GM19239 (cell line): ENCODE measurements at places on chromosomes 4 and X.

DNA sequence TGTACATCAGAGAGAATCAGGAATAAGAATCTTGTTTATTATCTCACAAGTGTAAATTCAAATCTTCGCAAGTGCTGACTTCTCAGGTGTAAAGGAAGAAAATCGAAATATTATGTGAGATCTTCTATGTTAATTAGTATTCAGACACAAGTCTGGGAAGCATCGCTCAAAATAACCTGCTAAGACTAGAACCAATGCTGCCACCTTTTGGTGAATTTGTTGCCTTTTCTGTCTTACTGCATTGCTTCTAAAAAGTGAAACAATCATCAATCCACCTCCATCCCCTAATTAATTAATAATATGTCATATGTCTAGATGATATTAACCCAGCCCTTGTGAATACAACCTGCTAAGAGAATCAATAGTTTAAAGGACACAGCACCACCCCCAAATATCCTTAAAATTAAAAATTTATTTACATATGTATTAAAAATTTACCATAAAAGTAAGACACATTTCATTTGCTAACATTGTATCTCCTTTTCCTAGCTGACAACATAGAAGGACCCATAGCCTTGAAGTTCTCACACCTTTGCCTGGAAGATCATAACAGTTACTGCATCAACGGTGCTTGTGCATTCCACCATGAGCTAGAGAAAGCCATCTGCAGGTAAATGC, 3.5 kb downstream of the EPGN start:
- no peak for DNase-seq

DNA sequence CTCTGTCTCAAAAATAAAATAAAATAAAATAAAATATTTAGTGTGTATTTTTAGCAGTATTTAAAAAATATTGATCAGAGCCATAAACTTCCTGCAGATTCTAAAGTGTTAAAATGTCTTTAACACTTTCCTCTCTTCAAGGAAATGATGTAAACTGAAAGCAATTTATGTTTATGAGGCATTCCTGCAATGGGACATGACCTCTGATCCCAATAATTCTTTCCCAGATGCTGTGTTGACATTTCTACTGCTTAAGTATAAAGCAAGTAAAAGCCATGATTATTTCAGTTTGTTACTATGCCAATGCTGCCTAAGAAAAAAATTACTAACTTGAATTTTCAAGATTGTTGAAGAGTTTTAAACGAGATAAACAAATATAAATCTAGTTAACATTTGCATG, 29.0 kb downstream of the COQ2 start:
- DNase-seq, result no peak

- DNase-seq, result no peak
These were observed 98.5 kb upstream of the ELOVL6 start for GRCh38 chr4:110296892-110297291.

DNA sequence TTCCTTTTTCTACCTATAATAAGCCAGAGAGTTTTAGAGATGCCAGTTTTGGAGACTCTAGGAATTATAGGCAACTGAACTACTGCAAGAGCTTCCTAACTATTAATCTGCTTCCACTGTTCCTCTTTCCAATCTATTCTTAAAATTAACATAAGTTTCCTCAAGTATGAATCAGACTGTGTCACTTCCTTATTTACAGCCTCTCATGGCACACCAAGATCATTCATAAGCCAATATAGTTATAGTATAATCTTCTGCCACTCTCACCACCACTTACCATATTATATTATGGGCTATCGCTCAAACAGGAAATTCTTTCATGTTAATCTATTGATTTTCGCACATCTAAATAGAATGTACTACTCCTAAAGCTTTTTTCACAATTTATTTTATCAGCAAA, 383.5 kb downstream of the STPG2 start:
- DNase-seq, result no peak

GRCh38 chr4:102657206-102657605, 103.6 kb downstream of the MANBA start:
- no peak for DNase-seq

DNA sequence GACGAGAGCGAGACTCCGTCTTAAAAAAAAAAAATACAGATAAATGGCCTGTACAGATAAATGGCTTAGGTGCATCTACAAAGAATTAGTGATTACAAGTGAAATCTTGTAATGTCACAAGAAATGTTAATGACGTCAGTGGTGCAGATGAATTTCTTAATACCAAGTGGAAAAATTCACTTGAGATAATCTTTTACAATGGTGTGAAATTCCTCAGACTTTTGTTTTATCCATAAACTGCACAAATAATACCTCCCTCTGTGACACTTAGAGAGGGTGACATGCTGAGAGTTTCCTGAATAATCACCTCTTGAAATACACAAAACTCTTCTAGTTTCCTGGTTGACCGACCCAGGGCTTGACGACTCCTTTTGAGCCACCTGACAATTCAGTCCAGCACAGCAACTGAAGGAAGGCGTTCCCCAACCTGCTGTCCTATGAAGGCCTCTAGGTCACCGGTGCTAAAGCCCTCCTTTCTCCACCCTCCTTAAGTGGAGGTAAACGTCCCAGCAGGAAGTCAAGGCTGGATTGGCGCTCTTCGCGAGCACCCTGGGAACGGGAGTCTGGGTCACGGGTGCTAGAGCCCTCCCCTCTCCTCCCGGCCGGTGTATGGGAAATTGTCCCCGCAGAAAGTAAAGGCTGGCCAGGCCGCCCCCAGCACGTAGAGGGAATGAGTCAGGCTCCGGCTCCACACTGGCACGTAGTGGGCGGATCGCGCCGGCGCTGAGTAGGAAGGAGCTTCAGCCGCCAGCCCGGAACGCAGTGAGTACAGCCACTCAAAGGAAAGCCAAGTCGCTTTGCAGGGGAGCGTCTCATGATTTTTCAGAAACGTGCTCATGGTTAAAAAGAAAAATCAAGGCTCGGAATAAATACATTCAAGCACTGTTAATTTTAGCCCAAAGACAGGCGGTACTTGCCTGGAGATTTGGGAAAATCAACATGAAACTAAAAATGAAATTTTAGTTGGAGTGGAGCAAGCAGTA, at the start of gene TMEM144:
Gene TMEM144 (plus strand): TSS at position 662 of the 983 bp plus-strand sequence. CDS start 2,182 bp downstream, outside the sequence.
- DNase-seq, result peak; percentile 7

GRCh38 chr4:38815885-38816782, 11.5 kb upstream of the TLR1 start:
- DNase-seq, result no peak

DNA sequence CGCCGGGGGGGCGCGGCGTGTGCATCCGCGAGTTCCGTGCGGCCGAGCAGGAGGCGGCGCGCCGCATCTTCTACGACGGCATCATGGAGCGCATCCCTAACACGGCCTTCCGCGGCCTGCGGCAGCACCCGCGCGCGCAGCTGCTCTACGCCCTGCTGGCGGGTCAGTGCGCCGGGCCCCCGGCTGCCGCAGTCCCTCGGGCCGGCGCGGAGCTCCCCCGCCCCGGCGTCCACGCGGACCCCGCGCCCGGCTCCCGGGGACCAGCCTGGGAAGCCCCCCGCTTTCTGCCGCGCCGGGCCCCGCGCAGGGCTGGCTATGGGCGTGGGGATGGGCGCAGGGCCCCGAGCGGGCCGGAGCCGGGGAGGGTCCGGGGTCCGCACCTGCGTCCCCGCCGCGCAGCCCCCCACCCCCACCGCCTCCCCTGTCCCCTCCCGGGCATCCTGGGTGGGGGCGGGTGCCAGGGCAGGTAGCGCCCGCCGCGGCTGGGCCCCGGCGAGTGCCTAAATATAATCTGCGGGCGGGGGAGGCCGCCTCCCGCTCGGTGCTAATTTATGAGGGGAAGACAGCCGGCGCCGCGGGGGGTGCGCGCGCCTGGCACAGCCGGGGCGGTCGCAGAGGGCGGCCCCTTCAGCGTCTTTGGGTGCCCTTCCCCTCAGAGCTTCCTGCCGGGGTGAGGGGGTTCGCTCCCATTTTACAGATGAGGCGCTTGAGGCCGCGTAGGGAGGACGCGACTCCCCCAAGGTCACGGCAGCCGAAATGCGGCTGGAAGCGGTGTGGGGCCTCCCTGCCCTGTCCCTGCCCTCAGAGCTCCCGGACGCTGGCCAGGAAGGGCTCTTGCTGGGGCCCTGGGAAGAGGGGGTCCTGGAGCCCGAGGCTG, 837 bp downstream of the NAT8L start:
- no peak for DNase-seq

- DNase-seq, result no peak
These were observed 826.2 kb upstream of the TENM3 start for GRCh38 chr4:181416966-181417365.

DNA sequence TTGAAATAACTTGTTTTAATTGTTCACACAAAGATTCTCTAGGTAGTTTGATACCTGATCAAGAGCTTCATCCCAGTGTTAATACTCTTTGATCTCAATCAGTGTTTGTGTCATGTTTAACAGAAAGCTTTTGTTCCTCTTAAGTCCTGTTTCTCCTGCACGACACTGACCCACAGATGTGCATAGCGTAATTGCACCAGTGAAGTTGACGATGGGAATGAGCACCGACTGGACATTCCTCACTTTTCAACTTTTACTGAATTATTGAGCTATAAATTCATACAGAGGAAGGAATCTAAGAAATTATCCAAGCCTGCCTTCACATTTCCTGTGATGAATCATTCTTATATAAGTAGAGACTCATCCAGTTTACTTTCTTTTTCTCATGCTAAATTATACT, 878.7 kb upstream of the TENM3 start:
- DNase-seq, result no peak

GRCh38 chr4:184806229-184806550, 19.6 kb downstream of the ACSL1 start:
- DNase-seq, result no peak

DNA sequence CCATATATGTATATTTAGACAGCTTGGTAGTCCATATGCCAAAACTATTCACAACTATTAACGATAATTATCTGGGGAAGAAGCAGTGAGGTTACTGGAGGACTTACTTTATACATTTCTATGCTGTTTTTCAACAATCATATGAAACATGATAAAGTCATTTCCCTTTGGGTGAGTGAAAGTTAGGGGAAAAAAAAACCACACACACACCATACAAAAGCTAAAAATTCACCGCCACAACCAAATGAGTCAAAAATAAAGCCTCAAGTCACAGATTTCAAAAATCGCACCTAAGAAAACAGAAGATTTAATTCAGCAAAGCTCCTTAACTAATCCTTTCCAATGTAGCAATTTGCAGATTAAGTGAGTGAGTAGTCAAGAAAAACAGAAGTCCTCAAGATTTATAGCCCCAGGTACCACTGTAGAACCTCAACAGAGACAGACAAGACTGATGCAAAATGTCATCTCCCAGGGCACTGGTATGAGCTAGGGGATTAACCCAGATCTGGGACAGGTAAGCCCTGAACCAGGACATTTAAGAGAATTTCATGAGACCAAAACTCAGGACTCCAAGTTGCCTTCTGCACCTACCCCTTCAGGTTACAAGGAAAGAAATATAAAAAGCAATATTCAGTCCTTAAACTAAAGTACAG, 35.1 kb downstream of the SYTL4 start:
- no peak for DNase-seq

DNA sequence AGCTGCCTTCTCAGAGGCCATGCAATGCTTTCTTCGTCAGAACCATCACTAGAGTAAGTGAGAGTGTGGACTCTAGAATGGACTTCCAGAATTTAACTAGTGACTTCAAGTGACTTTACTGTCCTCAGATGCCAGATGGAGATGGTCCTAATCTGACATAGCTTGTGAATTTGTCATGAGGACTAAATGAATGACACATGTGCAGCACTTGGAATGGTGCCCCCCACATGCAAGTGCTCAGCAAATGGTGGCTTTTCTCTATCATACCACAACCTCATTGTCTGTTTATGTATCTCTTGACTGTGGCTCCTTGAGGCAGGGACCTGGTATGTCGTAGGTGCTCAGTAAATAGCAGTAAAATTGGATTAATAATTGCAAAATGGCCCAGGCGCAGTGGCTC, 91.6 kb upstream of the STX18 start:
- DNase-seq, result no peak

- DNase-seq, result no peak
These were observed 164.9 kb downstream of the DCTD start for GRCh38 chr4:182752158-182752910.

DNA sequence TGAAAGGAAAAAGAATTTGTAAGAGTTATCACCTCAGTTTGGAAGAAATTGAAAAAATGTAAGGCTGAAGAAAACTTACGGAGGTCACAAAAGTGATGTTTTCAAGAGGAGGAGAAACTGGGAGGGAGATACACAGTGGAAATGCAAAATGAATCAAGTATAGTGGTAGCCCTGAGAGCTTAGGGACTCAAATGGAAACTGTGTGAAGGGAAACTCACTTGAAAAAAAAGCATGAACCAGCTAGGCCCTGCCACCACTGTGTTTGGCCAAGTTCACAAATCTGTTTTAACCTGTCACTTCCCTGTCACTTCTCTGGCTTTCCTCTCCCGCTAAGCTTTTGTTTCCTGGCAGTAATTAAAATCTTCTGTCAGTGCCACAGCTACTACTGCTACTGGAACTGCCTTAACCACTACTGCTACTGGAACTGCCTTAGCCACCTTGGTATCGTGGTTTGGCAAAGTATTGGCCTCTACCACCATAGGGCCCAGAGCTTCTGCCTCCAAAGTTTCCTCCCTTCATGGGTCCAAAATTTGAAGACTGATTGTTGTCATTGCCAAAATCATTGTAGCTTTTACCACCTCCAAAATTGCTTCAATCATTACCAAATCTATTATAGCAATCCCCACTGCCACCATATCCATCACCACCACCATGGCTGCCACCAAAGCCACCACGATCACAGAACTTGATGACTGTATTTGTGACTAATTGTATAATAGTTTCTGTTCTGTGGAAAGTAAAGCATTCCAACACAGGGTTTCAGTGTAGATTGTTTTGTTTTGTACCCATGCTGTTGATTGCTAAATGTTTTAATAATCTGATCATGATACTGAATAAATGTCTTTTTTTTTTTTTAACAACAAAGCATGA, 41.5 kb downstream of the SMARCA5 start:
- no peak for DNase-seq

DNA sequence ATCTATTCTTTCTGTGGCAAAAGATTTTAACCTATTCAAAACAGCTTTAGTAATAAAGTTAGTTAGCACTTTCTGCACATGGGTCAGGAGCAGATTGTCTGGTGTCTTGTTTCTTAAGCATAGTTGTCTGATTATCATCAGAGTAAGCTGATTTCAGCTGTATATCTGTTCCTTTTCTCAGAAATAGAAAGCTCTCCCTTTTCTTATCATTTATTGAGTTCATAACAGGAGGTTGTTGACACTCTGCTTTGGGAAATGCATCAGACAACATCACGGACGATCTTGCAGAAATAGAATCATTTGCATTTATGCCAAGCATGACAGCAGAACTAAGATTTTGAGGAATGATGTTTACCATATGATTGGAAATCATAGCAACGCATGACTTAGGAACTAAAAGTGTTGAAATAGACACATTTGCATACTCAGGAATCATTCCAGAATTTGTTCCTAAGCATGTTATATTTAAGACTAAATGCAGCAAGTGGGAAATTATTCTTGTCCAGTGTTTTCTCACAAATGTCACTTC, 66.7 kb downstream of the RBMX2 start:
- DNase-seq, result no peak

- no peak for DNase-seq
These were observed 10.0 kb upstream of the SPCS3 start for GRCh38 chr4:176309772-176310171.

DNA sequence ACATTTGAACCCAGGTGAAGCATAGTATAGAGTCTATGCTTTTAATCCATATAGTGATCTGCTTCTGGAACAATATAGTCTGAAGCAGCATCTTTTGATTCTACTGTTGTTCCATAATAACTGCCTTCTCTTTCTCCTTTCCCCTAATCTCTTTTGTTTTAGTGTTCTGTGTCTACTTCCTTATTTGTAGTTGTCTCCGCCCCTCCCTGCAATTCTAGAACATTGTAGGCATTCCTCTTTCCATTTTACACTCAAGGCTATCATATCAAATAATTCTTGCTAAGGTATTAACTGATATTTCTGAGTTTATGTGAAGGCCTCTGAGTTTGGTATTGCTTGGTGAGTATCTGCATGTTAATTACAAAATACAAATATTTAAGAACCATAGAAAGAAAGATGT, 11.6 kb downstream of the BLTP1 start:
- no peak for DNase-seq
